ENCODE measurements at places on chromosomes 4 and X.

- DNase-seq = no peak
These were observed 72.2 kb downstream of the BLTP1 start for GRCh38 chr4:122224348-122224747.

DNA sequence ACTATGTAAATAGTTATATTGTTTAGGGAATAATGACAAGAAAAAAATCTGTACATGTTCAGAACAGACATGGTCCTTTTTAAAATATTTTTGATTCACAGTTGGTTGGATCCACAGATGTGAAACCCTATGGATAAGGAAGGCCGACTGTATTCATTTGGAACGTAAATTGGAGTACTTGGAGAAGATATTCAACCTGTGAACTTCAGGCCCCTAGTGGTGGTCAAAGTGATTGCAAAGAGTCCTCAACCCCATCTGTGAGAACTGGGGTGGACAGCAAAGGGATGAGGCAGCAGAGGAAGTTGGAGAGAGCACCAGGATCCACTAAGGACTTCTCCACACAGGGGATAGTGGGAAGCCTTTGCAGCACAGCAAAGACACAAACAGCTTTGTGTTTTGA lies 6.2 kb upstream of the CXCL13 start:
- no peak for DNase-seq

- no peak for DNase-seq
These were observed 67.4 kb downstream of the EMCN start for GRCh38 chr4:100450449-100450848.

DNA sequence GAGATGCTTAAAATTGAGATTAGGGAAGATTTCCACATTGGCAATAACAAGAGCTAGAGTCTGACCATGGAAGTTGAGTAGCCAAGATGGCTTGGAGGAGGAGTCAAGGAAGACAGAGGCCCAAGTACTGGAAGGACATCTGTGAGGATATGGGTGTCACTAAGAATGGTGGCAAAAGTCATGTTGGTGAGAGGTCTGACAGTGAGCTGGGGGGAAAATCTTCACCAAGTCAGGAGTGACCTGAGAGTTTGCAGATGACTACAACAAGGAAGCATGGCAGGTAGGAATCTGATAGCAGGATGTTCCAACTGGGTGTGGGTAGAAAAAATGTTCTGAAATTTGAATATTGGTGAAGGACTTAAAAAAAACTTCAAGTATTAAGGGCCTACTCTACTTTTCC lies 103.3 kb downstream of the SHROOM3 start:
- no peak for DNase-seq

DNA sequence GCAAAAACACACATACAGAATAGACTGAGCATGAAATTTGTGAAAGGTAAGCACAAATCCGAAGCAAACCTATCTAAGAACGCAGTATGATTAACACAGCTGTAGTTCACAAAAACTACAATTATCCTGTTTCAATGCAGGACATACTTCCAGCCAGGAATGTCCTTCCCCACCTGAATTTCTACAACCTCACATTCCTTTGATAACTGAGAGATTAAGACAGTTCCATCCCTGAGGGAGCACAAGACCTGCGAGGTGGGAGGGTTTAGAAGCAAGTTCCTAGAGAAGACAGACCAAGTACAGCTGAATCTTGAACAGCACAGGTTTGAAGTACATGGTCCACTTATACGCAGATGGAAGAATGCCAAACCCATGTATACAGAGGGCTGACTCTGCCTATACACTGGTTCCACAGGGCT lies 10.6 kb downstream of the ABCG2 start:
- no peak for DNase-seq

GRCh38 chr4:137994853-137995252 lies 247.3 kb downstream of the SLC7A11 start:
- DNase-seq = no peak

- no peak for DNase-seq
These were observed 953.6 kb upstream of the AGA start for GRCh38 chr4:178395798-178396197.

- DNase-seq = no peak
These were observed 98.7 kb upstream of the DDIT4L start for GRCh38 chr4:100288811-100289529.

DNA sequence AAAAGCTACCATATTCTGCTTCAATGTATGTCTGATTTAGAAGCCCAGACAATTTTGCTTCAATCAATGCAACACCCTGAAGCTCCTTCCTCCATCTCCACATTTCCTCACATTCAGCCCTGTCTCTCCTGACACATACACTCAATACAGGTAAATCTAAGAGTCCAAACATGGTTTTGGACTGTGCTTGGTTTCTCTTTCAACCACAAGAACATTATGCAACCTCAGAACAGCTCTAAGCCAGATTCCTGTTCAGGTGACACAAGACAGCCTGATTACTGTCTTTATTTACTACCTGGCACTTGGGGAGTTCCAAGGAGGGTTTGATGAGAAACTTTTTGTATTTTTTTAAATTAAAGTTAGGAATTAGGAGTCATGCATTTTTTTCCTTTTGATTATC lies 307.5 kb upstream of the SLIT2 start:
- no peak for DNase-seq

- peak; percentile 36 for DNase-seq
These were observed 10.1 kb upstream of the SASH3 start for GRCh38 chrX:129769467-129770154.

DNA sequence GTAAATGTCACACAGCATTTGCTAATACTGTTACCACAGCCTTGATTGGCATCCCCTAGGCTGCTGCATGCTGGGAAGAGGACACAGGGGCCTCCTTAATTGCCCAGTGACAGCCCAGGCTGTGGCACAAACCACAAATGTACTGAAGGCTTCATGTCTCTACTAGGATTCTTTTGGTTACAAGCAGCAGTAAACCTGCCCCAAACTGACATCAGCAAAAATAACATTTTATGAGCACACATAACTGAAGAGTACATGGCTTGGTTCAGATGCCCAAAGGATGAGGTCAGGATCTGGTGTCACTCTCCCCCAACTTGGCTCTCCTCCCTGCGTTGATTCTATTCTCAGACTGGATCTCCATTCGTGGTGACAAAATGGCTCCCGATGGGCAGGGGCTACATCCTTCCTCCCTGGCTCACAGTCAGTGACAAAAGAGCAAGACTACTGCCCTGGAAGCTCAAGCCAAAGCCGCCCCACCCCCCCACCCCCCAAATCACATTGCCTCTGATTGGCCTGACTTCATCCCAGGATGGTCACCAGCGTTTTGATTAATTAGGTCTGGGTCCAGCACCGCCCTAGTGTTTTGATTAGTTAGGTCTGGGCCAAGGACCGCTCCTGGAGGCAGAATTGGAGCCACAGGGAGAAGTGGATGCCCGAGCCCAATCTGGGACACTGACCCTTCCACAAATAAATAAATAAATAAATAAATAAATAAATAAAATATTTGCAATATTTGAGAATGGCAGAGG lies 180.5 kb upstream of the RBPJ start:
- DNase-seq = no peak

GRCh38 chr4:42080306-42080705 lies 72.1 kb downstream of the BEND4 start:
- DNase-seq = no peak

GRCh38 chrX:38864165-38864564 lies 62.9 kb downstream of the MID1IP1 start:
- DNase-seq = no peak

DNA sequence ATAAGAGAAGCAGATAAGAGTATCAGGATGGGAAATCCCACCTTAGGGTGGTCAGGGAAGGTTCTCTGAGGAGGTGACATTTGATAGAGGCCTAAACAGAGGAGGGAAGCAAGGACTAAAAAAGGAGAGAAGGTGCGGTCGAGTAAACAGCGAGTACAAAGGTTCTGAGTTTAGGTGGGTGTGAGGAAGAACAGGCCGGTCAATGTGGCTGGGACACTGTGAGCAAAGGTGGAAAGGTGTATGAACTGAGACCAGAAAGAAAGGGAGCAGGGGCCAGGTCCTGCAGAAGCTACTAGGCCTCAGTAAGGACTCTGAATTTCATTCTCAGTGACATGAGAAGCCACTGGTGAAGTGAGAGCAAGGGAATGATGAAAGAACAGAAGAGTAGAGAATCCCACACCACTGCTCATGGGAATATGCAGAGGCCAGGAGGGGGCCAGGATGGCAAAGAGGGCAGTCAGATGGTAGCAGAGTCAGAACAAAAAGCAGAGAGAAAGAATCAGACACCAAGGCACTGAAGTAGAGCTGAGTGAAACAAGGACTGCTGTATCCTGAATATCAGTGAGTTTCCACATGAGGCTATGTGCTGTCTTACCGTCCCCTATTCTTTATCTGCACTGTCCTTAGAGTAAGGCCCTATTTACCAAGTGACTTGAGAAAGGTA lies 18.0 kb downstream of the PRSS48 start:
- no peak for DNase-seq

DNA sequence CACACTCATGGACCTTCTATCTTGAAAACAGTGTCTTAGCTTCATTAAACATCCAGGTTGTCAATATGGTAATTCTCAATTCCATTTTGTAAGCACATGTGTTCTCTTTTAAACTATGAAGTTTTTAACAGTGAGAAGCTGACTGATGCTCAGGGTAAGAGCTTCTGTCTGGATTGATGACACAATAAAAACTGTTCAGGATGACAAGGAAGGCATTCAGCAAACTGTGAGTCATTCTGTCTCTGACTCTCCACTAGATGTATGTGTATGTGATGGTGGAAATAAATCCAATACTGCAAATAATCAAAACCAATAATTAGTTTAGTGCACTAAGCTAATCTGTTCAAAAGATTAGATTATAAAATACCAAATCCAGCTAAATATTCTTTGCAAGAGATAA lies 115.3 kb upstream of the ARX start:
- DNase-seq = no peak

GRCh38 chr4:71602289-71602900 lies 181.5 kb downstream of the GC start:
- DNase-seq = no peak

GRCh38 chr4:20464381-20464780 lies 212.7 kb downstream of the SLIT2 start:
- no peak for DNase-seq

- DNase-seq = no peak
These were observed 283.5 kb upstream of the FTHL17 start for GRCh38 chrX:31355206-31355955.

- no peak for DNase-seq
These were observed 37.9 kb upstream of the FSTL5 start for GRCh38 chr4:162201673-162202072.

DNA sequence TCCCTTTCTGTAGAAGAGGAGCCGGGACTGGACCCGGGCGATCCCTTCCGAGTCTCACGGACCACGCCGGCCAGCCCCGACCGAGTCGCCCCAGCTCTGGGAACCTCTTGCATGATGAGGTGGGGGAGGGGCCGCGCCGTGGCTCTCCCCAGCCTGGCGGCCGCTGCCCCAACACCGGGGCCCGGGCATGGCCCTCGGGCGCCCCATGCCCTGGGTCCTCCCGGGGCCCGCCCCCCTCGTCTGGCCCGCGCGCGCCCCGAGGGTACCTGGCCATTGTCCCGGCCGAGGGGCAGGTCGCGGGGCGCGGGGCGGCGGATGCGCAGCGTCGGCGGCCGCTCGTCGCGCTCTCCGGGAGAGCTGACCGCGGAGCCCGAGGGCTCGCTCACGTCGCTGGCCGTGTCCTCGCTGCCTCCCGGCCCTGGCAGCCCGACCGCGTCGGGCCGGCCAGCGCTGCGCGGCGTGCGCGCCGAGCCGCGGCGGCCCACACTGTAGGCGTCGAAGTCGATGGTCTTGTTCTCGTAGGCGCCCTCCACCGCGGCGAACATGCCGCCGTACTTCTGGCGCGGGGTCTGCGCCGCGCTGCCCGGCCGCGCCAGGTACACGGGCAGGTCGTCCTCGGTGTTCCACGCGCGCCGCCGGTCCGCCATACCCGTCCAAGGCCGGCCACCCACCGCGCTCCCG lies 423 bp downstream of the CRMP1 start:
- DNase-seq = no peak

DNA sequence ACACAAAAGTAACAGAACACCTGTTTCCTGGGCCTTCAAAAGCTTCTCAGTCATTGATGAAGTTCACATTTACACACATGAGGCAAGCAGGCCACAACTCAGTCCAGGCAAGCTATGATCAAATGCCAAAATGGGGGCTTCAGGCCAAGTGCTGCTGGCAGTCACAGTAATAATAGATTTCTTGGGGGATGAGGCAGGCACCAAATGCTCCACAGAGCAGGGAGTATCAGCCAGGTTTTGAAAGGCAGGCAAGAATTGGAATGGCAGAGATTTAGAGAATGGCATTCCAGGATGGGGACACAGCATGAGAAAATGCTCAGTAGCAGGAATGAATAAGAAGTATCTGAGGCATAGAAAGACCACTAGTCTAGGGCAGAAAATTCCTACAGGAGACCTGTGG lies 52.8 kb downstream of the GRIA3 start:
- DNase-seq = no peak

DNA sequence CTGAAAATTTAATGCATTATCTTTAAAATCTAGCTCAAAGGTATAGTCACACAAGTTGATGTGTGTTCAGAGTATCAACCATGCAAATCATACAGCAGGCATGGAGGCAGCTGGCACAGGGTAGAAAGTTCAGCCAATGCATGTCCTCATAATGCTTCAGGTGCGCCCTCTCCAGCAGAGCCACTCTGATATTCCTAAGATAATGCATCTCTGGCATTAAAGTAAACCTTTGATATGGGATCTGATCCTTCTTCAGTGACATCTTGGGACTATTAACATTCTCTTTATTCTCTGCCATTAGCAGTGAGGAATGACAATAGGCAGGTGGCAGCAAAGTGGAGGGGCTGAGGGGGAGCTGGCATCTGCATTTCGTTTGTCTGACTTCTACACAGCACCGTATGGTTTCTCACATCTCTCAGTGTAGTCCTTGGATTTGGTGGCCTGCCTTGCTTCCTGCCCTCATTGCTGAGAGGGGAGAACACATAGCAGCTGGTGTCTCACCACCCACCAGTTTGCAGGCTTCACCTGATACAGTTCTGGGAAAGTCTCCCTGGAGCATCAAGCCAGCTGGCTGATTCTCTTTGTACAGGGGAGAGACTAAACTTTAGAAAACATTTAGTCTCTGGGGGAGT lies 168.7 kb upstream of the TBC1D9 start:
- DNase-seq = no peak

DNA sequence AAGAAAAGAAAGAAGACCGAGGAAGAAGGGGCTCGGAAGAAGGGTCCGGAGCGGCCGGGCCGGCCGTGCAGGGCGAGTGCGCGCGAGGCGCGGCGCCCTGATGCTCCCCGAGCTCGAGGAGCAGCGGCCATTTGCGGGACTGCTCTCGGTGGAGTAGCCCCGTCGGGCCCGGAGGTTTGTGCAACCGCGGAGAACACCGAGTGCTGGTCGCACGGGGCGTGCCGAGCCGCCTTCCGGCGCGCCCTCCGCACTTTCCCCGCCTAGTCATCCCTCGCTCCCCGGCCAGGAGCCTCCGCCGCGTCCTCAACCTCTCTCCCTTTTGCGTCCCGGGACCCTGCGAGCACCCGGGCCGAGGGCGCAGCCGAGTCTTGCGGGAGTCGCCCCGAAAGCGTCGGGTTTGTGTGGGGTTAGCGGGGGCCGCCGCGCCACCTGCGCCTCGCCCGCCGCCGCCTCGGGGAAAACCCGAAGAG lies 127.4 kb downstream of the LAS1L start:
- DNase-seq = no peak
